CD4-positive, alpha-beta T cell treated with Interferon alpha-2 for 1 hour (primary cell): ENCODE measurements at places on chromosomes 5 and 9.

GRCh38 chr5:65327582-65327981, 154.1 kb downstream of the ADAMTS6 start:
- DNase-seq = no peak

DNA sequence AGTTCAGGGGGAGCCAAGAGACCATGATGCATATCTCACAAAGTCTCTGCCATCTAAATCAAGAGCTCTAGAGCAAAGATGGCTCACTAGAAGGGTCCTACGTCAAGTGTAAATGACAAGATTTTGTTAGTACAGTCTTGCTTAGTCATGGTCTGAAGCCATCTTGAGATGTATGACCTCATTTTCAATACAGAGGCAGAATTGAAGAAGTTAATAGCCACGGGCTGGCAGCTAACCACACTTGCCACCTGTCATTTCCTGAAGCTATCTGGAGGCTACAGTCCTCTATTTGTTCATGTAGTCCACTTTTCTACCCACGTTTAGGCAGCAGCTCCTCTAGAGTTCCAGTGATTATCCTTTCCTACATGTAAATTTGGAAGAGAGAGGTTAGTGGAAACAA, 231.7 kb upstream of the CDH12 start:
- DNase-seq = no peak

DNA sequence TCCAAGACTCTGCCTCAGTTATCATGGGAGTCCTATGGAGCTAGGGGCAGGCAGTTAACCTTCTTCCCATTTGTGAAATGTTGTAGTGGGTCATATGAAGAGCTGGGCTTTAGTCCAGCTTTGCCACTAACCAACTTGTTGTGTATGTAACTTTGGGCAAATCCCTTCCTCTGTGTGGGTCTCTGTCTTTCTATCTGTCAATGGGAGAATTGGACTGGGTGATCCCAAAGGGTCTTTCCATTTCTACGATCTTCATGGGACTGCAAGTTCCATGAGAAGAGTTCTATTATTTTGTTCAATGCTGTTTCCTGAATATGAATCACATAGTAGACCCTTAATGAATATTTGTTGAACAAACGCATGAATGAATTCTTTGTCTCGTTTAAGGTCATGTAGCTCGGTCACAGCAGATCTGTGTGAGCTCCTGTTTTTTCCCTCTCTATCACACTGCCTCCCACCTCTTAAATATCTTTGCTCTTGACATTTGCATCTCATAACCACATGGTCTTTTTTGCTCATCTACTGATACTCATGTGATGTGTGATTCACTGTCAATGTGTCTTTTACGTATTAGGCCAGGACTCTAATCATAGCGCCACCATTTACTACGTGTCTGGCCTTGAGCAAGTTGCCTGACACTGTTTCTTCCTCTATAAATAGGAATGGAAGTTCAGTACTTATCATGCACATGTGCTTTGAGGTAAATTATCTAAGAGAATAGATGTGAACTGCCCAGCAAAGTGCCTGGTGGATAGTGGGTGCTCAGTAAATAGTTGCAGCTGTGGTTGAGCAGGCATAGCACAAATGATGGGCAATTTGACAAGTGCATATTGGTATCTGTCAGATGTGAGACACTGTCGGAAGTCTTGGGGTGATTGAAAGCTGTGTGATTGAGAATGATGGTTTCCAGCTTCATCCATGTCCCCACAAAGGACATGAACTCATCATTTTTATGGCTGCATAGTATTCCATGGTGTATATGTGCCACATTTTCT, 37.4 kb downstream of the PTTG1 start:
- DNase-seq = no peak

GRCh38 chr5:169168280-169168679, 132.7 kb downstream of the SLIT3 start:
- no peak for DNase-seq

DNA sequence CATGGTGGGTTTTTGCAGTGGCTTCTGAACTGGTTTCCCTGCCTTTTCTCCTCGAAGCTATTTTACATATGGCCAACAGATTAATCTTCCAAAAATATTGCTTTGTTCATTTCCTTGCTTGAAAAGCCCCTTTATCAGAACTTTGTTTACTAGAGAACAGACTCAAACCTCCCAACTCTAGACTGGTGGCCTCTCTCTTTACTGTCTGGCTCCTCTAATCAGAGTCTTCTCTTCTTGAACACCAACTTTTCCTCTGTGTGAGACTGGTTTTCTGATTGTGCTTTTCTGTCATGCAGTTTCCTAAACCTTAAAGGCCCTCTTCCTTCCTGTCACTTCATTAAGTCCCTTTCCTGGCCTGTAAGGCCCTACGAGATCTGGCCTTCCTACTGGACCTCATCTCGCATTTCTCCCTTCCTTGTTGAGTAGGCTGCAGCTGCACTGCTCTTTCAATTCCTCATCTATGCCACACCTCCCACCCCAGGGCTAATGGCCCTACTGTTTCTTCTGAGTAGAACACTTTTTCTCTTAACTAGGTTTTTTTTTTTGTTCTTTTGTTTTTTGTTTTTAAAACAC, 5.7 kb downstream of the C9orf43 start:
- no peak for DNase-seq

DNA sequence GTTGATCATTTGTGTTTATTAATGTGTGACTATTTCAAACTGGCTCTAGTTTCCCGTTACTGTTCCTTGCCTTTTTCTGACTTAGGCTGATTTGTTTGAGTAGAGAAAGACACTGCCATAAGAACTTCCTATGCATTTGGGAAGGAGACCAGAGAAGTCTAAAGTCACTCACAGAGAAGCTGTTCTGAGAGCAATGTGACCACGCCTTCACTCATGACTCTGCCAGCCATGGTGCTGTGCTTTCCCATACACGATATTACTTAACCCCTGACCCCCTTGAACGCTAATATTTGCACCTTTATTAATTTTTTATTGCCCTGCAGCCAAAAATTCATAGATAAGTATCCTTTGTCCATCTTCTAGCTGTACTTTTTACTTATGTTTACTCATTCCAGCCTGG, 20.9 kb downstream of the SLC28A3 start:
- DNase-seq = no peak

- DNase-seq = no peak
Observed at GRCh38 chr9:36928670-36929349, 105.3 kb downstream of the PAX5 start.

DNA sequence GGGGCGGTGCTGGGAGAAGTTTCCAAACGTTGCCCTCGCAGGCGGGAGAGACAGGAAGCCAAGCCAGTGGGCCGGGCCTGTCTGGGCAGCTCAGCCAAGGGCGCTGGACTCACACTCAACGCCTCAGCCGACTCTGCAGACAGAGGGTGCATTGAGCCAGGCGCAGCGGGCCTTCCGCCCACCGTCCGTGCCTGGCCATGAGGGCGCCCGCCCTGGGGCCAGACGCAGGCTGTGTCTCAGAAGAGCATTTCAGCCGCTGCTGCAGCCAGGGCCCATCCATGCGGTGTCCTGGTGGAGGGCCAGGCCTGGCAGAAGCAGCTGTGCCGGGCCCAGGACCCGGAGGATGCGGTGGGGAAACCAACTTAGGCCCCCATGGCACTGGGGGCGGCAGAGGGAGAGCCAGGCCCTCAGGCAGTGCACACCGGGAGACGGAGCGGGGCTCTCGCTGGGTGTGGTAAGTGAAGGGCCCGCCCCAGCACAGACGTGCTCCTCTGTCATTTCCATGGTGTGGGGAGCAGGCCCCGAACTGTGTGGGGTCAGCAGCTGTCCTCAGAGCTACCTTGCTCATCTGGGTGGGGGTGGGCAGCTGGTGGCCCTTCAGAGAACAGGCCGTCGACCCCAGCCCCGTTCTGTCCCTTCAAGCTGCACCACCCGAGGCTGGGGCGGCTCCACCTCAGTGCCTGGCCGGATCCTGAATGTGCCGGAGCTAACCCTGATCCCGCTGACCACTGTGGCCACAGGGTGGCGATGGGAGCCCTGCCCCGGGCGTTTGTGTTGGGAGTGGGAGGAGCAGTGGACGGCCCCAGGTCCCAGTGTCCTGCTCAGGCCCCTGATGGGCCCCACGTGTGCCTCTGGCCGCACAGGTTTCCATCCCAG, 18.0 kb downstream of the DNLZ start:
- no peak for DNase-seq

DNA sequence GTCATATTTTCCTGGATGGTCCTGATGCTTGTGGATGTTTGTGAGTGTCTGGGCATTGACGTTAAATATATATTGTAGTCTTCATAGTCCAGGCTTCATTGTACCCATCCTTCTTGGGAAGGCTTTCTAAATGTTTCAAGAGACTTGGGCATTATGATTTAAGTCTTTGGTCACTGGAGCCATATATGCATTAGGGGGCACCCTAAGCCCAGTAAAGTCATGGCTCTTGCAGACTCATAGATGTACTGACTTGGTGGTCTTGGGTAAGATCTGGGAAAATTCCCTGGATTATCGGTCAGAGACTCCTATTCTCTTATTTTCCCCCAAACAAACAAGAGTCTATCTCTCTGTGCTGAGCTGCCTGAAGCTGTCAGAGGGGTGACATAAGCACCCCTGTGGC, 271.1 kb downstream of the TRIM36 start:
- no peak for DNase-seq
